Activated naive CD4-positive, alpha-beta T cell treated with Interleukin-2 at 50 U/mL for 16 hours (primary cell): ENCODE measurements at places on chromosomes 5 and 9.
A peak's percentile ranks its signal among the peaks of the same experiment; 100 is the strongest.

DNA sequence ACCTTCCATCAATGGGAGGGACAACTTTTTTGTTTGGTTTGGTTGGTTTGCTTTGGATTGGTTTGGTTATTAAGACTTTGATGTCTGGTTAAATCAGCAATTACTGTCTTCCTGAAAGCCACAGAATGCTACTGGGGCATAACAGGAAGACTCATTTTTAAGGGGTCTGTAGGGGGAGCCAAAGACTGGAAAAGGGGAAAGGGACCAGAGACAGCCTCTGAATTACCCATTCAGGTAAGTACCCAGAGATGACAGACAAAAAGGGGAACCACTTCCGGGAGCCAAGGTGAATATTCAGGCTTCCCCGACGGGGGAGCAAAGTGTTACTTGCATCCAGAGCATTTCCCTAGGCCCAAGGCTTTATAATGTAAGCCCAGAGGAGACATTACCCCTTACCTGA lies 4.6 kb upstream of the FEM1C start:
- no peak for DNase-seq

GRCh38 chr9:69593756-69594155 lies 78.4 kb downstream of the APBA1 start:
- no peak for DNase-seq

- DNase-seq = no peak
Observed at GRCh38 chr9:105296445-105296844, 52.0 kb downstream of the SLC44A1 start.

GRCh38 chr9:113808391-113809358 lies 67.4 kb upstream of the ZNF618 start:
- DNase-seq = no peak

GRCh38 chr5:53481887-53482716 lies 1.7 kb downstream of the FST start:
- DNase-seq = peak; percentile 65

DNA sequence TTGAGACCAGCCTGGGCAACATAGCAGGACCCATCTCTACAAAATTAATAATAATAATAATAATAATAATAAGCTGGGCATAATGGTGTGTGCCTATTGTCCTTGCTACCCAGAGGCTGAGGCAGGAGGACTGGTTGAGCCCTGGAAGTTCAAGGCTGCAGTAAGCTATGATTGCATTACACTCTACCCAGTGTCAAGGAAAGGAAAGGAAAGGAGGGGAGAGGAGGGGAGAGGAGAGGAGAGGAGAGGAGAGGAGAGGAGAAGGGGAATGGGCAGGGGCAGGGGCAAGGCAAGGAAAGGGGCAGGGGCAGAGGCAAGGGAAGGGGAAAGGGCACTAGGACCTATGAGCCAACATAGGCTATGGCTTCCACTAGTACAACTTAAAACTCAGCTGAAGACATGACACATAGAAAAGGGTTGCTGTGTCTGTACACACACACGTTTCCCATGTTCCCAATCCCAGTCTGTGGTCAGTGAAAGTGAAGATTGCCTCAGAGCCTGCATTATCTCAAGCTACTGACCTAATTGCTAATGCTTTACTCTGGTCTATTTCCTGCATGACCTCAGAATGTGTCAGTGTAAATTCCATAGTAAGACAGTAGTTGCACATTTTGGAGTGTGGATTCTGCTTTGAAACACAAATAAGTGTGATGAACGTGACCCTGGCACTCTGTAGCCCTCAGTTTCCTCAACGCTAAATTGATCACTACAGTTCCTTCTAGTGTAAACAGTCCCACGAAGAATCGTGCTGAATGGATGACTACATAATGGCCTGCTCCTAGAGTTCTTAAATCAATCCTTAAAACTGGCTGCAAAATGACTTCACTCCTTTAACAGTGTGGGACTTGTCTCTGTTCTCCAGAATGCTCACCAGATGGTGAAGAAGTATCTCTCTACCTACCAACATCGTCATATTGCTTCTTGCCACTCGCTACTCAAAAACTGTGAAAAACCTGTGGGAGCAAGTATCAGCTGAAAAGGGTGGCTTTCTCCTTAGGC lies 497.0 kb downstream of the RAB3C start:
- DNase-seq = no peak

GRCh38 chr5:168364750-168365550 lies 73.5 kb downstream of the WWC1 start:
- no peak for DNase-seq
